ENCODE measurements at places on chromosomes 2 and 18.

DNA sequence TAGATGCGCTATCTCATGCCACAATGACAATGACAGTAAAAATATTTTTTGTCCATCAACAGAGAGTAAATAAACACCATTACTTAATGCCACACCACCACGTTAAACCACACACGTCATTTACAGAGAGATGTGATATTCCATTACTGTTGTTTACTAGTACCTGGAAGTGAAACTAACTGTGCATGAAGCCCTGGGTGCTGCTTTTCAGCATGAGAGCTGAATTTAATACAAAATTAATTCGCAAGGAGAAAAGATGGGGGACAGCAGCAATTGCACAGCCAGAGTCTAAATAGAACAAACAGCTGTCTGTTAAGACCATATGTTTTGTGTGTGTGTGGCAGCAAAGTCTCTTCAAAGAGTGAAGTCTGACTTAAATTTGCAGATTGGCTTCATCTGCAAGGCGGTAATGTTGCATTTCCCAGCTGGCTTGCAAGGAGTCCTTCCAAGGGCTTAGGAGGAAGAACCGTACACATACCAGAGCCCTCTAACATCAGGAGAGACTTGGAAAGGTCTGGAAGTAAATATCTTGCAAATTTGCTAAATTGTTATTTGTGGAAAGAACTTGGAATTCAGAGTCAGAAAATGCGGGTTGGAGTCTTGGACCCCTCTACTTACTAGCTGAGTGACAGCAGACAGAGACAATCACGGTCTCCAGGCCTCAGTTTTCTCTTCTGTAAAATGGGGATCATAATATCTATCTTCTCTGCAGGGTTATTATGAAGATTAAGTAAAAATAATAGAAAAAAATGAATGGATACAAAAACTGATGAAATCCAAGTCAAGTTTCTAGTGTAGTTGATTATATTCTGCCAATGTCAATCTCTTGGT is 127.6 kb downstream of the ALPK2 start:
- no peak for DNase-seq

DNA sequence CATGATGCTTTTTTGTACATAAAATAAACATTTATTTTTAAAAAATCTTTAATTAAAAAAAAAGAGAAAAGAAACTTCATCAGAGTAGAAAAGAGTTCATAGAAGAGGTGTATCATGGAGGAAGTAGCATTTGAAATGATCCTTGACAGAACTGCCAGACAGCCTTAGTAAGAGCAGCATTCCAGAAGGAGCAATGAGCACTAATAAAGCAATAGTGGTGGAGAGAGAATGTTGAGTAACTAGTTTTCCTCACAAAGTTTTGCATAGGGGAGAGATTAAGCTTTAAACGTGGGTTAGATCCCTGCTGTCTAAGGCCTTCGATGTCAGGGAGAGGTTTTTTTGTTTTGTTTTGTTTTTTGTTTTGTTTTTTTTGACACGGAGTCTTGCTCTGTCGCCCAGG is 29.8 kb upstream of the METTL21A start:
- no peak for DNase-seq

GRCh38 chr2:60948161-60948560 is 66.8 kb downstream of the REL start:
- DNase-seq: no peak

- DNase-seq: no peak
Measured at GRCh38 chr2:219469186-219469724, 29.4 kb upstream of the GMPPA start.

- no peak for DNase-seq
Measured at GRCh38 chr2:234968631-234969305, 17.0 kb downstream of the SH3BP4 start.

- no peak for DNase-seq
Measured at GRCh38 chr18:13810950-13811485, 12.9 kb upstream of the MC5R start.

DNA sequence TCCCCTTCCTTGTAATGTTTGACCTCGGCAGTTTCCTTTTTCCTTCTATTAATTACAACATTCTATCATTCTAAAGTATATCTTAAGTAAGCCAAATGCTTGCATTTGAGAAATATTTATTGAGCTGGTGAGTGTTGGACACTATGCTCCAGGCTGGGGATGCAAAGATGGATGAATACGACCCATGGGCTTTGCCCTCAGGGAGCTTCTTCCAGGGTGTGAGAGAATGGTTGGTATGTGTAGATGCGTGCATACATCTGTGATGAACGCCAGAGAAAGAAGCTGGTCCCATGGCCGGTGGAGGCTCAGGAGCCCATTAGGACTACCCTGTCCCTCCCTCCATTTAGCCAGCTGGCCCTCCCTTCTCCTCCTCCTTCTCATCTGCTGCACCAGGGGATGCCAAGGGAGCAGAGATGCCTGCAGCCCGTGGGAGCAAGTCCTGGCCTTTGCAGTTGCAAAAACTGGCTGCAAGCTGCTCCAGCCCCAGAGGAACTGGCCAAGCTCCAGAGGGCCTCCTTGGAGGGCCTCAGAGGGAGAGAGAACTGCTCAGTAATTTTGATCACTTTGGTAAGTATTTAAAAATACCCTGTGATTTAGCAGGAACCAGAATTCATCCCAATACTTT is 65.7 kb upstream of the FOSL2 start:
- DNase-seq: no peak

DNA sequence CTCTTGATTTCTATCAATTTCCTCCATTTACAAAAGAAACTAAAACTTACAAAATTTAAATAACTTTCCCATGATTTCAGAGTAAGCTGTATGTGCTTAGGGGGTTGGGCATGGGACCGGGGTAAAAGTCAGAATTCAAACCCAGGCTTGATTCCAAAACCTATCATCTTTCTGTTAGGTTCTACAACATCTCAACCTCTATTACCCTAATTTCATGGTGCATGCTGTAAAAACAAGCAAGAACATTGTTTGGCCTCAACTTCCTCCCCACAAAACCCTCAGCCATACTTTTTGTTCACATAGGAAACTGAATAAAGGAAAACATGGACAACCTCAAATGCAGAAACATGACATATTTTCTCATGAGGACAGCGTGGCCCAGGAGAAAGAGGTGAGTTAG is 59.3 kb downstream of the RDH14 start:
- DNase-seq: no peak

DNA sequence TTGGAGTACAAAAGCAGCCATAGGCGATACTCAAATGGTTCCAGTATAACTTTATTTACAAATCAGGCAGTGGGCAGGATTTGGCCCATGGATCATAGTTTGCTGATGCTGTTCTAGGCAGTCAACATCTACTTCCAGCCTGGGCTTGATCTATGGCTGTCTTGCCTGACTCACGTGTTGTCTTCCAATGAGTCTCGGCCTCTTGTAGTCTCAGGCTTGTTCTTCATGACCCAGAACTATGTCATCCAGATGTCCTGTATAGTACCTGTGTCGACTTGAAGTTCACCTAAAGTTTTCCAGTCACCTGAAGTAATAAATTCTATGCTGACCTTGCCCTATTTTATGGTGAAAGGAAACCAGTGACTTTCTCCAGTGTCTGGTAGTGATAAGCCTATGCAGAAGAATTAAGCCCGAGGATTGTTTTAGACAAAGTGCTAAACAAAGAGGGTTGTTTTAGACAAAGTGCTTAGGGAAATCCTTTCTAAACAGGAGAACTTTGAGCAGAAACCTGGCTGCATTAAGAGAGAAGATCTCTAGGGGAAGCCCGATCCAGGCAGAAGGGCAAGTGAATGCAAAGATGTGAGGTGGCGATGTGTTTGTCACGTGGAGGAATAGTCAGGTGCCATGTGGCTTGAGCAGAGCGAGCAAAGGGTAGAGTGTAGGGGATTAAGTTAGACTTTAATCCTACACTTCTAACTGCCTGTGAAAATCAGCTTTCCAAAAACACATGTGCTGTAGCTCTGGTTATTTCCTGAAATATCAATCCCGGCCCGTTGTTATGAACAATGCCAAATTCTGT is 8.5 kb upstream of the THNSL2 start:
- DNase-seq: no peak

- DNase-seq: no peak
Measured at GRCh38 chr2:45498661-45499550, 112.2 kb downstream of the SRBD1 start.
